GF-D8 (cell line): ENCODE measurements at places on chromosomes 3 and 15.
A peak's percentile ranks its signal among the peaks of the same experiment; 100 is the strongest.

DNA sequence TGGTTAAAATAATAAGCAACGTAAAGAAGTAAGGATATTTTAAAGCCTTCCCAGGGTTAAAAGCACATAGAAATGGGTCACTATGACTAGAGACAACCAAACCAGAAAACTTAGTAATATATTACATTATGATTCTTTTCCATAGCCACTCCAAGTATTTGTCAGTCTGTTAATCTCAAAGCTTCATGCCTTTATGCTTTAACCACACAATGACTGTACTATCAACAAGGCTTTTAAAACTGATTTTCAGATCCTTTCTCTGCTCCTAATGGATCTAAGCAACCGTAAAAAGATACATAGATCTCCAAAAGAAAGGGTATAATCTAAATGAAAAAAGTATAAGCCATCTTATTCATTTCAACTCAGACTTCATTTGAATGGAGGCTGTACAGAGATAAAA, 14.4 kb downstream of the SECISBP2L start:
- DNase-seq: no peak

GRCh38 chr3:102265720-102266119, 169.1 kb upstream of the ZPLD1 start:
- no peak for DNase-seq

GRCh38 chr3:170002879-170003278, 34.9 kb upstream of the GPR160 start:
- peak; percentile 40 for DNase-seq

DNA sequence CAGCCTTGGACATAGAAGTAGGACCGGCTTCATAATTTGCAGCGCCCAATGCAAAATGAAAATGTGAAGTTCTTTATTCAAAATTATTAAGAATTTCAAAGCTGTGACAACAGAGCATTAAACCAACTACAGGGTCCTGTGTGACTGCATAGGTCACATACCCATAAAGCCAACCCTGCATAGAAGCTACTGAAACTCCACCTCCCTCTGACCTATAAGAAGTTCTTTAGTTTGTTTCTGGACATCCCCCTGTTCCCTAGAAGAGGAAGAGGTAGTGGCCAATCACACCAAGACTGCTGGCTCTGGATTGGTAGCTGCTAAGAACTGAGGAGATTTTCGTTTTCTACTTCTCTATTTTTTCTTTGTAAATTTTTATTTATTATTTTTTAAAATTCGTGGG, 9.0 kb upstream of the SELENOT start:
- no peak for DNase-seq

DNA sequence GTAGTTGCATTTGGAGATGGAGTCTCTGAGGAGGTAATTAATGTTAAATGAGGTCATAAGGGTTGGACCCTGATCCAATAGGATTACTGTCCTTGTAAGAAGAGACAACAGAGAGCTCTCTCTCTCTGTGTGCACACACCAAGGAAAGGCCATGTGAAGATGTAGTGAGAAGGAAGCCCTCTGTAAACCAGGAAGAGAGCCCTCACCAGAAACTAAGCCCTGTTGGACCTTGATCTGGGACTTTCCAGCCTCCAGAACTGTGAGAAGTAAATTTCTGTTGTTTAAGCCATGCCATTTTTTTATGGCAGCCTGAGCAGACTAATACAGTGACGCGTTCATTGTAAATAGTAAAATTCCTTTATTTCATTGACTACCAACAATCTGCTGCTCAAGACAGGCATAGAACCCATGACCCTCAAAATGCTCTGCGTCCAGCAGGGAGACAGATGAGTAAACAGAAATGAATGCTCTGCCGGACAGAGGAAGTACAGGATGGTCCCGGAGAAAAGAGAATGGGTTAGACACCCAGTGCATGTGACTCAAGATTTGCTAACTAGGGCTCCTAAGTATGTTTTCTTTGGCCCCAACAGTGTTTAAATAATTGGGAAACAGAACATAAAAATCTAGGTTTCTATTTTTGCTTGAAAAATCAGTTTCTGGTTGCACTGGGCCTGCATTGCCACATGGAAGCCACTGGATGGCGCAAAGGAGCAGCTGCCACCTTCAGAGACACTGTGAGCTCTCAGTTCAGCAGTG, 37.9 kb upstream of the TNFAIP8L3 start:
- no peak for DNase-seq
